ENCODE measurements at places on chromosomes 3 and 15.

- no peak for DNase-seq
These were observed 34.5 kb downstream of the TGFBR2 start for GRCh38 chr3:30640851-30641250.

- no peak for DNase-seq
These were observed 755.9 kb upstream of the LMCD1 start for GRCh38 chr3:7745711-7746110.

GRCh38 chr3:25823314-25823713 is 33.4 kb downstream of the OXSM start:
- no peak for DNase-seq

- no peak for DNase-seq
These were observed 19.5 kb downstream of the PRKCD start for GRCh38 chr3:53180305-53181023.

- no peak for DNase-seq
These were observed 254.4 kb upstream of the THBS1 start for GRCh38 chr15:39326306-39326975.

DNA sequence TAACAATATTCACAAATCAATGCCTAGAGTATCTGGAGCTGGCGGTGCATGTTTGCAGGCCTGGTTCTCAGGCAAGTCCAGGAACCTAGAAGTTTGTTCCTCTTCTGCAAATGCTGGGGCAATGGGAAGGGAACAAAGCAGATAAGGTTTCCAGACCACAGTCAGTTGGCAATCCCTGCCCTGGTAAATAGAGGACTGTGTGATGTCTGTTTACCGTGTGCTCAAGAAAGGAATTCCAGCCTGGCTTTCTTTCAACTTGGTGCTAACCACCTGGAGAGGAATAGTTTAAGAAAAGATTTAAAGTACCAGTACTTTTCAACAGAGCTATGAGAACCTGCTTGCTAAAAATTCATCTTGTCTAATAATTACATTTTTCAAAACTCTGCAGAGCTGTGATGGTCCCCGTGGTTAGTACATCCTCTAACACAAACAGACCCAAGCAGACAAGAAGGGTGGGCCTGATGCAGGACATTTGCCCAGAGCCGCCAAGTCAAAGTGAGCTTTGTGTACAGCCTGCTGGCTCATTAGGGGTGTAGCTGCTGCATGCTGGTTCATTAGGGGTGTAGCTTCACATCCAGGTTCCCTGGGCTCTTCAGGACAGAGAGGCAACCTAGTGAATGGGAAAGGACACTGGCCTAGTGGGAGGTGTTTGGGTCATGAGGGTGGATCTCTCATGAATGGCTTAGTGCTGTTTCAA is 220.5 kb downstream of the SQOR start:
- DNase-seq: no peak

DNA sequence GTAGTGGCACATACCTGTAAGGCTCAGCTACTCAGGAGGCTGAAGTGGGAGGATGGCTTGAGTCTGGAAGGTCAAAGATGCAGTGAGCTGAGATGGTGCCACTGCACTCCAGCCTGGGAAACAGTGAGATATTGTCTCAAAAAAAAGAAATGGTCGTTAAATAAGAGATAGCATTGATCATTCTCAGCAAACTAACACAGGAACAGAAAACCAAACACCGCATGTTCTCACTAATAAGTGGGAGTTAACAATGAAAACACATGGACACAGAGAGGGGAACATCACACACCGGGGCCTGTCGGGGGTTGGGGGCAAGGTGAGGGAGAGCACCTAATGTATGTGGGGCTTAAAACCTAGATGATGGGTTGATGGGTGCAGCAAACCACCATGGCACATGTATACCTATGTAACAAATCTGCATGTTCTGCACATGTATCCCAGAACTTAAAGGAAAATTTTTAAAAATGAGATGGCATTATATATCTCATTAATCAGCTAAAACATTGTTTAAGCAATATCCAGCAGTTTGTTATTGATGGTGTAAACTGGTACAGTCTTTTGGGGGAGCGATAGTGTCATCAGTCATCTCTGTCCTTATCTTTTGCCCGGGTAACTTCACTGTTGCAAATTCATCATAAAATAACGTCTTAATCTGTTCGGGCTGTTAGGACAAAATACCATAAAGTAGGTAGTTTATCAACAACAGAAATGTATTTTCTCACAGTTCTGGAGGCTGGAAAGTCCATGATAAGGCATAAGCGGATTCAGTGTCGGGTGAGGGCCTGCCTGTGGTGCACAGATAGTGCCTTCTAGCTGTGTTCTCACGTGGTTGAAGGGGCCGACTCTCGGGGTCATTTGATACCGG is 1.7 kb upstream of the MAN2A2 start:
- DNase-seq: no peak

GRCh38 chr15:39649757-39650156 is 68.9 kb downstream of the THBS1 start:
- DNase-seq: no peak

GRCh38 chr3:129358772-129359371 is 69.6 kb downstream of the EFCAB12 start:
- no peak for DNase-seq

GRCh38 chr3:66335671-66336070 is 114.9 kb downstream of the SLC25A26 start:
- no peak for DNase-seq

- no peak for DNase-seq
These were observed 340.4 kb upstream of the KCNMB2 start for GRCh38 chr3:178195824-178196223.

- no peak for DNase-seq
These were observed 117.2 kb downstream of the FNDC3B start for GRCh38 chr3:172156586-172156955.

DNA sequence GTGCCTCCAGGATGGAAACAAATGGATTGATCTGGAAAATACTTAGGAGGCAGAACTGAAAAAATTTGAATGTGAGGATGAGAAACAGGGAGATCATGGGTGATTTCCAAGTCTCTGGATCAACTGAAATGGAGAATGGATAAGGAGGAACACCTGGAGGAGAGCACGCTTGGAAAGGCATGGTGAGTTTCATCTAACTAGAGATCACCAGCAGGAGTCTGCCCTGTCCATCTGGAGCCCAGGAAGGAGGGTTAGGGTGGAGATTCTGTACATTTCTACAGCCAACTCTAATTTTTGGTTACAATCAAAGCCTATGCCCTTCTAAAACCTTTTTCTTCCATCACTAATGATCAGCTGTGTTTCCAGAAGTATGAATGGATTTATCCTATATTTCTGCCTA is 995.9 kb upstream of the CFAP20DC start:
- no peak for DNase-seq

DNA sequence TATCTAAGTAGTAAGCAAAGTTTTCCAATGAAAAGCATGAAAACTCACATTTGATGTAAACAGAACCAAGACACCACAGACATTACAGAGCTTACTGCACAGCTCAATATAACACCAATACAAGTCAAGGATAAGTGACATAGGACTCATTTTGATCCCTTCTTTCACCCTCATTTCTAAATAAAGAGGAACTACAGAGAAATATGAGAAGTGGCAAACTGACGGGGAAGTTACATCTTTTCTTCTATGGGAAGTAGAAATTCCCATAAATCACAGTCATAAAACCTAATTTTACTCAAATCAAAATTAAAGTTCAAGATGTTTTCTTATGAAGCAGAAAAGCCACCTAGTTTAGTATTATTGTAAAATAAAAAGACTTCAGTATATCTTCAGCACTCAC is 3.8 kb downstream of the ATG3 start:
- no peak for DNase-seq

GRCh38 chr3:58670506-58671135 is 4.0 kb upstream of the FAM3D start:
- DNase-seq: no peak

GRCh38 chr3:30548600-30548999 is 57.8 kb upstream of the TGFBR2 start:
- DNase-seq: peak; percentile 25

DNA sequence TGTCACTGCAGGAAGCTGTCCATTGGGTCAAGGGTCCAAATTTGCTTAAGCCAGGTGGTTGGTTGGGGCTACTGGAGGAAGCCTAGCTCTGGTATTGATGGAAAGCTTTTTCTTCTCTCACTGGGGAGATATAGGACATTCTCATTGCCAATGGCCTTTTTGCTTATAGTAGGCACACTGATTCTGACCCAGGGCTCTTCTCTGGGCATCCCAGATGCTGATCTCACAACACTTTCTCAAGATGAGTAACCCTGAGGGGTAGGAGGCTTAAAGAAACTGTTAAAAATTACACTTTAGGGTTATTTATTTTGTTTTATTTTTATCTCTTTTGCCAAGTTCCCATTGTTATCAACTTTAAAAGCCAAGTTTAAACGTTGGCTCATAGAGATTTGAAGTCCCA is 337.8 kb downstream of the LRRC3B start:
- DNase-seq: no peak

DNA sequence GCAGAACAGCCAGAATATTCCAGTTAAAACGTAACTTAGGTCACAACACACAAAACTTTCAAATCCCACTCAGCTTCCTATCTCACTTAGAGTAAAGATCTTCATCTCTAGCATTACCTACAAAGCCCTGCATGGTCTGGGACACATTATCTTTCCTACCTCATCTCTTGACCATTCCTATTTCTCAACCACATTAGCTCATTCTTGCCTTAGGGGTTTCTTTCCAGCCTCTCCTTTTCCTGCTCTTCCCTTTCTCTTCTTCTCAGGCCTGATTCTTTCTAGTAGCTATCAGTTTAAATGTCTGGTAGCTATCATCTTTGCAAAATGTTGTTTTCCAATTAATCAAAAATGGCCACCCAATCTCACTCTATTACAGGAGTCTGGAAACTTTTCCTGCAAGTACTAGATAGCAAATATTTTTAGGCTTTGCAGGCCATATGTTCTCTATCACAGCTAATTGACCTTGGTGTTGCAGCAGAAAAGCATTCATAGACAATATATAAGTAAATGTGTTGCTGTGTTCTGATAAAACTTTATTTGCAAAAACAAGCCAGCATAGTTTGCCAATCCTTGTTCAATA is 15.1 kb upstream of the CBLB start:
- no peak for DNase-seq

GRCh38 chr15:96160269-96160668 is 170.2 kb upstream of the NR2F2 start:
- no peak for DNase-seq

- no peak for DNase-seq
These were observed 5.2 kb downstream of the SST start for GRCh38 chr3:187665010-187665409.

GRCh38 chr15:75360856-75361255 is 7.6 kb downstream of the MAN2C1 start:
- DNase-seq: no peak

- no peak for DNase-seq
These were observed 848.6 kb downstream of the ROBO1 start for GRCh38 chr3:78919021-78919755.

GRCh38 chr3:32321095-32321790 is 70.4 kb upstream of the CMTM7 start:
- no peak for DNase-seq

DNA sequence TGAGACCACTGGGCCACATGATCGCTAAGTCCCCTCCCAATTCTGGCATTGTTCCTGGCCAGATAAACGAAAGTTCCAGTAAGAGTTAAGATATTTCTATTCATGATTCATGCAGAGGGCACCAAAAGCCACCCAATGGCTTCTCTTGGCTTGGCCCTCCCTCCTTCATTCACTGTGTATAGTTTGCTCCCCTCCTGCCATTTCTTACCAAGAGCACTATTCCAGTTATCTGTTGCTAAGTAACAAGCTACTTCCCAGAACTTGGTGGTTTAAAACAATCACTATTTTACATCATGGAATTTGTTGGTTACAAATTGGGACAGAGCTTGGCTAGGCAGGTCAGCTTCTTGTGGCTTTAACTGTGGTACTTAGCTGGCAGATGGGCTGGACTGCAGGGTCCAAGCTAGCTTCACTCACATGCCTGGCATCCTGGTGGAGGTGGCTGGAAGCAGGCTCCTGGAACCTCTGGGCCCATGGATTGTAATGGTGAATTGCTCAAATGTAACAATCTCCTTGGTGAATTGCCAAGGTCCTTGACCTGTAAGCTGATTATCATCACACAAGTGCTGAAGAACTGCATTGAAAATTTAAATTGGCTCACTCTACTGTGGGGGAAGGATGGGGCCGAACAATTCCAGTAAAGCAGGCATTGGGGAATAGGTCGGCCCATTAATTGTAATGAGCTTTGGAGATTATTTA is 16.6 kb downstream of the EAF1 start:
- no peak for DNase-seq

DNA sequence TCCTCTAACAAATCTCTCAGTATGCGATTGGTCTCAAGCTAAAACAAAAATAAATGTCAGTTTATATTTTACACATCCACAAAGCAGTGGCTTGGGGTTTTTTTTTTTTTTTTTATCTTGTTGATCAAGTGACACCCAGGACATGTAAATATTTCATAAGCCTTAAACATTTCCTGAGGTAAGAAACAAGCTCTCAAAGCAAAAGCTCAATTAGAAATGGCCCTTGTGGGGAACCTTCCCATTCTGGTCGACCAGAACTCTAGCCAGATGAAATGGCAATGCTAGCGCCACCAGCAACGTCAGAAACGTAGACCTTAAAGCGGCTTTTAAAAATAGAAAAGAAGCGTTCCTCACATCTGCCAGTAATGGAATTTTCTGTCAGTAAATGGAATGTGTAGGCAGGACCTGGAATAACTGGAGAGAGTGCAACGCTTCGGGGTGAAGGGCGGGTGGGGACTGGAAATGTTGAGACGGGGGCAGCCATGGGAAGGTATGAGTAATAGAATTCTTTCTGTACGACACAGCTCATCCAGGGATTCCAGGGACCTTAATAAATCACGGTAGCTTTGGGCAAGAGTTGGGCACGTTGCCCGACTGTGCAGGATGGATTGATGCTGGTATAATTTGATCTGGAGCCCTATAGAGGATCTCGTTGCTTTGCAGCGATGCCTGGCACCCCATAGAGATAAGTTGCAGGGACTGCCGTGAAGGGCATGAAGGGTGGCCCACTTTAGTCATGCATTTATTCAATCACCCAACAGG is 44.4 kb downstream of the BTD start:
- no peak for DNase-seq

- DNase-seq: no peak
These were observed 9.1 kb downstream of the ATOSA start for GRCh38 chr15:52670087-52670486.

DNA sequence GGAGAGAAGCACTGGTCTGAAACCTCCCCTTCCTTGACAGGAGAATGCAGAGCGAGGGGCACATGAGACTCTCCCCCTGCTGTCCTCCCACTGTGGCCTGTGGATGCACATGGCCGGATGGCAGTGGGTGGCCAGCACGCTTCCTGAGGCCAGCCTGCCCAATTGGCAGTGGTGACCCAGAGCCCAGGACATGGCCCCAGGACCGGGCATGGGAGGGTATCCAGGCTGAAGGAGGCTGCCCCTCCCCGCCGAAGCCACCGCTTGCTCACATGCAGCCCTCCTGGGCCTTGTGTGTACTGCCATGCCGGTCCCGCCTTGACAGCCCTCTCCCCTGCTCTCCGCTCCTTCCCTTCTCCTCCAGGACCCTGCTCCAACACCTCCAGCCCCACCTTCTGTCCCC is 100.9 kb downstream of the MEGF11 start:
- DNase-seq: no peak
